CD4-positive, alpha-beta T cell treated with Interleukin-1 beta for 1 hour (primary cell): ENCODE measurements at places on chromosomes 4 and X.

GRCh38 chr4:128284317-128284716, 3.3 kb downstream of the PGRMC2 start:
- no peak for DNase-seq

GRCh38 chr4:82553020-82553419, 8.8 kb downstream of the TMEM150C start:
- DNase-seq, result no peak

- DNase-seq, result no peak
Observed at GRCh38 chr4:88981993-88982392, 75.0 kb downstream of the FAM13A start.

GRCh38 chr4:183074288-183074990, 24.6 kb upstream of the WWC2 start:
- DNase-seq, result no peak

DNA sequence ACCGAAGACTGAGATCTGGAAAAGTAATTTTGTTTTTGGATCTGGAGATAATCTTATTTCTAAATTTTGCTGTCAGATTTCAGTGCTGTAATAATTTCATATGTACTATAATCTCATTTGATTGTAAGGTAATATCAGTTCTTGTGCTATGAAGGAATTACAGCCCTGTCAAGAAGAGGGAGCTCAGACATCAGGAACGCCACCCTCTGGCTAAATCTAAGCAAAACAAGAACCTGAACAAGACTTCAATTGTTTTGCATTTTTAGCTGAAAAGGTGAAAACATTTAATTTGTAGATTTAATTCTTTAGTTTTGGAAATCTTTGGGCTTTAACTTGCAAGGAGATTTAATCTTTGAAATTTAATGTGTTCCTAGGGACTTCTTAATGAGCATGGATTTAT, 525.4 kb upstream of the HS3ST1 start:
- DNase-seq, result no peak
